ENCODE measurements at places on chromosomes 6 and 20.

DNA sequence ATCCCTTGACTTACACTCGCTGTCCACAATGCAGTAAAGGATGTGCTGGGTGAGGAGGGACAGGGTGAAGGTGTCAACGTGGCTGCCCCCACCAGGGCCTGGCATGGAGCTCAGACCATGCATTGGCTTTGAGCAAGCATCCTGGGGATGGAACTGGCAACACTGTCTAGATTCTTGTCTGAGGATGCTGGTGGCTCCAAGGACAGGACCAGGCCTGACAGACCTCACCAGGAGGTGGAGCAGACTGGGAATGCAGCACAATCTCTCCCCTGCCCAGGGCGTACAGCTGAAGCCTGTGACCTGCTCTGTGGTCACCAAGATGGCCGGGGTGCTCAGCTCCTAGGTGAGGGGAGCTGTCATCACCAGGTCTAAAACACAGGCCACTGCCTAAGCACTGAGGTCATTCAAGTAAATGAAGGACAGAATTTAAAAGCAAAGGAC is 50.9 kb downstream of the MYH7B start:
- DNase-seq: no peak

DNA sequence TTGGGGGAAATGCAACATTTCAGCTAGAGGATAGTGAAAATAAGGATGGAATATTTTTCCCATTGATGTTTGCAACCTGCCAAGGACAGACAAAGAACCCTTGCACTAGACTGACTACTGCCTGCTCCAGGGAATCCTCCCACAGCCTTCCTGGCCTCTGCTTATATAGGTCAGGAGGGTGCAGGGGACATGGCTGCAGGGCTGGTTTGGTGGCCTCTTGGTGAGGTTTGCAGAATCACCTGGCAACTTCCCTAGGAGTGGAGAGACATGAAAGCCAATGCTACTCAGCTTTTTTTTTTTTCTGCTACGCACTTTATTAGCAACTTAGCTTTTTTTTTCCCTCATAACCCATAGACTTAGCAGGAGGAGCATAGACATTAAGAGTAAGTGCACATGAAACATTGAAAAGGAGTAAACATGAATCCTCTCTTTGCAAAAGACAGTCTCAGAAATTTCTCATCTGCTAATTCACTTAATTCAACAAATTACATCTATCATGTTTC is 39.8 kb upstream of the CDYL start:
- DNase-seq: no peak

DNA sequence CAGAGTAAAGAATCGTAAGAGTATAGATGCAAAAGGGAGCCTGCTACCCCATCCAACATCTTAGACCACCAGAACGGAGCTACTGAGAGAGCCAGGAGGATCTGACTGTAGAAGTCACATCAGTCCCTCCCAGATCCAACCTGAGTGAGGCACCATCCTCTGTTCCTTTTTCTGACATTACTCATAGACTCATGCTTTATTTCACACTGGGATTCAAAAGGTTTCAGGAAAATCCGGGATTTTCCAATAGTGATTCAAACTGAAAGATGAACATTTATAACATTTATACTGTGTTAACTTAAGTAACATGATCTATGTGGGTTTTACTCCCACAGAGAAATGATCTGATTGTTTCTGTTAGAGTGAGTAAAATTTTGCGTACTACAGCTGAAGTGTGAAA is 868.6 kb upstream of the GJE1 start:
- DNase-seq: no peak

GRCh38 chr6:131947986-131948661 is 3.0 kb downstream of the CCN2 start:
- DNase-seq: no peak

- peak; percentile 92 for DNase-seq
Measured at GRCh38 chr6:138773177-138774091, at the start of gene CCDC28A. Gene CCDC28A (plus strand): TSS chr6:138773769. CDS start chr6:138776121, 2,352 bp downstream.

- no peak for DNase-seq
Measured at GRCh38 chr6:36263390-36264000, 6.4 kb upstream of the PNPLA1 start.

DNA sequence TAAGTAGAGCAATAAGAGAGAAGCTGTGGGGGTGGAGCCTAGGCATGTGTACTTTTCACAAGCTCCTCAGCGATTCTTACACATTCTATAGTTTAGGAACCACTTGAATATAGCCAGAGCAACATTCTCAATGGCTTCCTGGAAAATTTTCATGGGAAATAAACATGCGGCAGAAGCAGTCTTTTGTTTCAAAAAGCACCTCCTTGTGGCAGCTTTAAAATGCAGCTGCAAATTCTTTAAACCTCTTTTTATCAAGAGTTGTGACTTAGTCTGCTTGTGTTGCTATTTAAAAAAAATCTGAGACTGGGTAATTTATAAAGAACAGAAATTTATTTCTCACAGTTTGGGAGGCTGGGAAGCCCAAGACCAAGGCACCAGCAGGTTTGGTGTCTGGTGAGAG is 23.8 kb downstream of the NKX2-2 start:
- DNase-seq: no peak

DNA sequence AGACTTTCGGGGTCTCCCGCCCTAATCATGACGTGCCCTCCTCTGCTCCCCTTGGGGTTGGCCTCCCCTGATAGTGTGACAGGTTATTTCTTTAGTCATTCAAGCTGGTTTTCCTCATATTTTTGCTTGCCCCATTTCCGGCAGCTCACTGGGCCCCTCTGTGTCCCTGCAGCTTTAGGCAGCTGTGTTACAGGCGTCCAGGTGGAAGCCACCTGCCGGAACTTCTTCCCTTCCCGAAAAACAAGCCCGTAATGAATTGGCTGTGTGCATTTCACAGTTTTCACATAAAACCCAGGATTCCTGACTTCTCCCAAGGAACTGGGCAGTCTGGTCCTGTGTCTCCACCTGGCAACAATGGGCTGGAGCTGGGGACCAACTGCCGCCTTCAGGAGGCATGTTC is 52.6 kb downstream of the EDN3 start:
- no peak for DNase-seq

GRCh38 chr6:34709386-34709785 is 12.8 kb upstream of the ILRUN start:
- no peak for DNase-seq

DNA sequence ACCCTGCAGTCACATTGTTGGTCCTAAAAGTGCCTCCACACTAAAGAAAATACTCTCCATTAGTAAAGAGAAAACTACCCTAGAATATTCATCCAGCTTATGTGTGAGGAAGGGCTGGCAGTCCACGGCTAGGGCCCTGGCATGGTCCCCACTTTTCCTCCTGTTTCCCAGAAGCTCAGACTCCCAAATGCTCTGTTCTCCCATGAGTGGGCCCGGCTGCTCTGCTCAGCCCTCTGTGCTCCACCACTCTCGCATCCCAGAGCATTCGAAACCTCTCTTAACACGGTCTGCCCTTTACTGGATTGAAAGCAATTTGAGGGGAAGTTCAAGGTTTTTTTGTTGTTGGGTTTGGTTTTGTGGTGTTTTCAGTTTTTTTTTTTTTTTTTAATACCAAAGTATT is 61.8 kb downstream of the APCDD1L start:
- no peak for DNase-seq

DNA sequence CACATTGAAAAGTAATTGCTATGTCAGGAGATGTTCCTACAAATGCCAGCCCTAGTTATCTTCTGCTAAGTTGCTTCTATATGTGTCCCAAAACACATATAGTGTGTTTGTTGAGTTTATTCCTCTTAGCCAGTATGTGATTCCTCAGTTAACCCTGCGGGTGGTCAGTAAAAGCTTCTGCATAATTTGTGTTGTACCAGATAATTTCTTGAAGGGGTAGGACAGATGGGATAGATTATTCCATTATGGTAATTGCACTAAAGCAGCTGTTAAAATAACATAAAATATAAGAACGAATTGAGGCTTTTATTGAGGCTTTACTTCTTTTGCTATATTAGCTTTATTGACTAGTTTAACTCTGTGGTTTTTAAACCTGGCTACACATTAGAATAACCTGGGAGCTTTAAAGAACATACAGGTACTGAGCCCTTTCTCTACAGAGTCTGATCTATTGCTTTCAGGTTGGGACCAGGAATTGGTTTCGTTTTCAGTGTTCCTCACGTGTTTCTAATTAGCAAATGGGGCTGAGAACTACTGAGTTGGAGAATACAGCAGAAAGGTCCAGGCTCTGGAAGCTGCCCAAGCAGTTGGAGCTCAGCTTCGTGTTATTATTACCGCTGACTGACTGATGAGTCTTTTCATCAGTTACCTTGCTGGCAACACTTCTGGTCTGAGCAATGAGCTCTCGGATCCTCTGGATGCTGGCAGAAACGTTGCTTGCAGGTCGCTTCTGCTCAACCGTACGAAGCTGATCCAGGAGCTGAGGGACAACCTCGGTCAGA is 56.9 kb downstream of the FAM229B start:
- DNase-seq: no peak

DNA sequence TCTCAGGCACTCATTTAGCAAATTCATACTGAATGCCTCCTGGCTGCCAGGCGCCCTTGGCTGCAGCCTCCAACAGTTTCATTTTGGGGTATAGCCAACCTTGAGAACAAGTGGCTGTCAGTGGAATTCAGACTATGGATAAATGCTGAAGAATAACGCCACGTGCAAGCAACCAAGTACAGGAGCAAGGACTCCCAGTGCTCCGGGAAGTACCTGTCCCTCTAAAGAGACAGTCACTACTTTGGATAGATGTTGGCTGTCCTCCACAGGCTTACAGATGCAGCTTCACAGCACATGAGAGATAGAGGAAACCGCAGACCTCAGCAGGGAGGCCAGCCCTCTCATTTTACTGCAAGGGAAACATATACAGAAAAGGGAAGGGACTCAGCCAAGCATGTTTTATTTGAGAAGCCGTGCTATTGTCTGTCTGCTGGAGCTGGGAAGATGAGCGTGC is 658.2 kb downstream of the PTPRT start:
- DNase-seq: no peak

DNA sequence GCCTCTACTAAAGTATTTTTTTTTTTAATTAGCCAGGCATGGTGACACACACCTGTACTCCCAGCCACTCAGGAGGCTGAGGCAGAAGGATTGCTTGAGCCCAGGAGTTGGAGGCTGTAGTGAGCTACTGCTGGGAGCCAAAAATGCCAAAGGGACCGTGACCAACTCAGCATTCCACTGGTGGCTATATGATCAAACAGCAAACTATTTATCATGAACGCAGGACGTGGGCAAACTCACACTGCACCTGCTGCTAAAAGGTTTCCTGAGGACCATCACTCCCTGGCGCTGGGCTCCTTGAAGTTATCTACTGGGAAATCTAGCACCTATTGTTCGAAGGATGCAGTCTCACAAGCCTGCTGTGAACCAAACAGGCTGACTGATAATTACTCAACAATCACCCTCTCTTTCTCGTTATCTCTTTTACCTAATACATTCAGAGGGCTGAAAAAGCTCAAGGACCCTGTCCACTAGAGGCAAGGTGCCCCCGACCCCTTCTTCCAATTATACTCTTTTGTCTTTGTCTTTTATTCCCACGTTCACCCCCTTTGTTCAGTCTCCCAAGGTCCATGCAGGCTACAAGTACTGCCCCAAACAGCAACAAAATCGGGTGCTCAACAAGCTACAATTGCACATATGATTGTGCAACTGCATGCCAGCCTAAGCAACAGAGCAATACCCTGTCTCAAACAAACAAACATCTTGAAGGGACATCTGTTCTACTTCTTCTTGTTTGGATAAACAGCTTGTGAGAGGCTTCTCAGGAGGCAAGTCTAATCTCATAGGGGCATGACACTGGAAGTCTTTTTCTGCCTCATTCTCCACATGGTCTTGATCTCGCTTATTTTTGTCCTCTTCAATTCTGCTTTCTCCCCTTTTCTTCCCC is 47.7 kb upstream of the PLN start:
- DNase-seq: no peak

- DNase-seq: no peak
Measured at GRCh38 chr6:90319979-90320685, 23.5 kb upstream of the BACH2 start.

- peak; percentile 52 for DNase-seq
Measured at GRCh38 chr20:35953387-35954199, 709 bp downstream of the SCAND1 start.

GRCh38 chr6:5004373-5005037 is 668 bp upstream of the RPP40 start:
- DNase-seq: no peak

- no peak for DNase-seq
Measured at GRCh38 chr6:38599261-38599660, 40.5 kb downstream of the BTBD9 start.

GRCh38 chr20:20014659-20015058 is 2.5 kb upstream of the NAA20 start:
- DNase-seq: peak; percentile 14

GRCh38 chr6:71982389-71982788 is 96.0 kb downstream of the RIMS1 start:
- no peak for DNase-seq

- DNase-seq: no peak
Measured at GRCh38 chr20:7540923-7541322, 399.3 kb downstream of the HAO1 start.

GRCh38 chr6:16286151-16286522 is 47.8 kb downstream of the GMPR start:
- DNase-seq: no peak

DNA sequence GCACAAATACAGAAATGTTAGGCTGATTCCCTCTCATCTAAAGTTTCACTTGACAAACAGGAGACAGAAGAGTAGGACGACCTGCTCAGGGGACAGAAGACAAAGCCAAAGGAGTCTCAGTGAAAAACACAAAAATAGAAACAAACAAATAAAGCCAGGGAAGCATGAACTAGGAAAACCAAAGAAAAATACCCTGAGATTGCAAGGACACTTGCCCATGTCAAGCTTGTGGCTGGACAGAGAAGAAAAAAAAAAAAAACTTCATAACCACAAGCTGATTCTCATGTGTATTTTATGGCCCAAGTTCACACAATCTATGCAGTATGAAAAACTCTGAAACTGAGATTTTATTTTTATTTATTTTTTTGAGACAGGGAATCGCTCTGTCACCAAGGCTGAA is 85.6 kb upstream of the BEND6 start:
- no peak for DNase-seq

GRCh38 chr6:157529654-157530039 is 148.7 kb downstream of the ZDHHC14 start:
- DNase-seq: no peak

DNA sequence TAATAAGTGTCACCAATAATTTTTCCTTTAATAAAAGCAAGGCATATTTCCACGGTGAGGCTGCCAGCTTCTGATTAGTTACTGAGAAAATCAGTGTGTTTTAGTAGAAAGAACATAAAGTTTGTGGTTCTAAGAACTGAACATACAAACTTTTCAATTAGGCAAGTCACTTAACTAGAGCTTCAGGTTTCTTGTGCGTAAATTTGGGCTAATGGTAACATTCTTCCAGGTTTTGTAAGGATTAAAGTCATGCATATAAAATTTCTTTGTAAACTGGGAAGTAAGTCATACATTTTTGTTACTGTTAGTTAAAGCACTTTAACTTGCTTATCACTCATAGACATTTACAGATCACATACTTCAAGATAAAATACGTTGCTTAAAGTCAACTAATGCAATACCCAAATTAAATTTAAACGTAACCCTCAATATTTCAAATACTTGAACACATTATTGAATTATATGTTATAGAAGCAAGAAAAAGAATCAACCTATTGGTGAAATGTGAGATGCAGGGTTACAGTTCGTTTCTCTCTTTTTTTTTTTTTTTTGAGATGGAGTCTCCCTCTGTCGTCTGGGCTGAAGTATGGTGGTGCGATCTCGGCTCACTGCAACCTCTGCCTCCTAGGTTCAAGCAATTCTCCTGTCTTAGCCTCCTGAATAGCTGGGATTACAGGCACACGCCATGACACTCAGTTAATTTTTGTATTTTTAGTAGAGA is 327.3 kb upstream of the NOX3 start:
- DNase-seq: no peak

Data from CD4-positive, alpha-beta T cell treated with Interleukin-4 for 4 hours (primary cell).